ENCODE measurements at places on chromosomes 5 and 9. TPM values are rescaled to one million over a fixed set of nuclear protein-coding genes. Genes with fewer than 3 reads are reported as not detected.

DNA sequence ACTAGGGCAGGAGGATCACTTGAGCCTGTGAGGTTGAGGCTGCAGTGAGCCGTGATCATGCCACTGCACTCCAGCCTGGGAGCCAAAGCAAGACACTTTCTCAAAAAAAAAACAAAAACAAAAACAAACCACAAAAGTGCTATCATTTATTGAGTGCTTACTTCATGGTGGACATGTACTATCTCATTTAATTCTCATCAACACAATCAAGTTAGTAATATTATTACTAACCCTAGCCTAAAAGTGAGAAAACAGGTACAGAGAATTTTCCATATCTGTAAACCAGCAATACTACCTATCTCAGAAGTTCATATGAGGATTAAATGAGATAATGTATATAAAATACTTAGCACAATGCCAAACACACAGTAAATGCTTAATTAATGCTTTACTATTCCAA is 85.8 kb downstream of the MAPKAP1 start:
- DNase-seq = no peak

DNA sequence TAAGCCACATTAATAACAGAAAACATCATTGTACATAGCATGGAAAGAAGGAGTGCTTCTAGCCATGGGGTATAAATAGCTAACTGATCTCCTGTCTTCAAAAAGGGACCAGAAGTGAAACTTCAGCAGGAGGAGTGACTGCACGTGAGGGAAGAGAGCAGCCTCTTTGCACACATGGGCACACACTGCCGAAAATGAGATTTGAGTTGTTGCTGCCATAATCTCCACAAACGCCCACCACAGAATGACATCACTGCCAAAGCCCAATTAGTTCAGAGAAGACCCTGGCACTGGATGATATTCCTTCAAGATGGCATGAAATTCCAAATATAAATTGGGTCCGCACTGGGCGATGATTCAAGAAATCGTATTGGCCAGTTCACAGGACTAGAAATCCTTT is 238.9 kb upstream of the NR4A3 start:
- DNase-seq = no peak

- DNase-seq = no peak
Measured at GRCh38 chr5:143174714-143175398, 228.6 kb downstream of the NR3C1 start.

- DNase-seq = no peak
Measured at GRCh38 chr5:132417010-132417439, 47.5 kb downstream of the SLC22A5 start.

GRCh38 chr9:12819436-12820185 is 44.8 kb downstream of the LURAP1L start:
- DNase-seq = no peak

DNA sequence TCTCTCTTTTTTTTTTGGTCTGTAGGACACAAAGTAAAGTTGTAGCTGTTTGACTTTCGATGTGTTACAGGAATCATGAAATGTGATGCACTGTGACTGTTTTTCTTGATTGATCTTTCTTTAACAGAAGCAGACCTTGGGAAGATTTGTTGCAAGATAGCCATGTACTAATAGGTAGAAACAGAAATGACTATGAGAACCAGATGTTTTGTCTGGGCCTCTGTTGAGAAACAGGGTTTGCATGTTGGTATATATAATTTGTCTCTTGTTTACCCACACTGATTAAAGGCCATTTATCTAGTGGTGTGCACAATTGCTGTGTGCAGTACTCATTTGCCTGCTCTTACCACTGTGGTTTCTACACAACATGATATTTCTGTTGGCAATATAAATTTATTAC is 125.1 kb downstream of the HACD4 start:
- DNase-seq = no peak

GDNF gene
- 0.71 TPM for polyA plus RNA-seq

- no peak for DNase-seq
Measured at GRCh38 chr5:172164769-172165212, 23.2 kb downstream of the STK10 start.

PCDHGA1 gene
- polyA plus RNA-seq = 1.2 TPM

DNA sequence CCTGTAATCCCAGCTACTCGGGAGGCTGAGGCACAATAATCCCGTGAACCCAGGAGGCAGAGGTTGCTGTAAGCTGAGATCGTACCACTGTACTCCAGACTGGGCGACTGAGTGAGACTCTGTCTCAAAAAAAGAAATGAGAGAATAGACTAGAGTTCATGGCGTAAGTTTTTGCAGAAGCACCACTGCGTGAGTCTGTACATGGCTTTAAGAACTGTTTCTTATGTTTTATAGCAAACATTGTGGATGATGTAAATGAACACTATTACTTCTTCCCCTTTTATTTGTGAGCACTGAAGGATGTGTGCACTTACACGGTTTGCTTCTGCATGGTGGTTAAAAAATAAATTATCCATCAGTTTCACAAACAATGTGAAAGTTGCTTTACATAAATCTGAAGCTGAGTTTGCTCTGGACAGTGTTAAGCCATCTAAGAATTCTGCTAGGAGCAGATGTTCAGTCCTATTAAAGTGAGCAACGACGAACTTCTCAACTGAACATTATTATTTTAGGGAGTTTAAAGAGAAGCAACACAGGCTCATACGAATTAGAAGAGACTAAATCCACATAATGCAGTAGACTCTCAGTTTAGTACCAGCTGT is 52.5 kb downstream of the ZFAND5 start:
- no peak for DNase-seq

GRCh38 chr5:35416217-35416988 is 186.1 kb upstream of the PRLR start:
- DNase-seq = no peak

DNA sequence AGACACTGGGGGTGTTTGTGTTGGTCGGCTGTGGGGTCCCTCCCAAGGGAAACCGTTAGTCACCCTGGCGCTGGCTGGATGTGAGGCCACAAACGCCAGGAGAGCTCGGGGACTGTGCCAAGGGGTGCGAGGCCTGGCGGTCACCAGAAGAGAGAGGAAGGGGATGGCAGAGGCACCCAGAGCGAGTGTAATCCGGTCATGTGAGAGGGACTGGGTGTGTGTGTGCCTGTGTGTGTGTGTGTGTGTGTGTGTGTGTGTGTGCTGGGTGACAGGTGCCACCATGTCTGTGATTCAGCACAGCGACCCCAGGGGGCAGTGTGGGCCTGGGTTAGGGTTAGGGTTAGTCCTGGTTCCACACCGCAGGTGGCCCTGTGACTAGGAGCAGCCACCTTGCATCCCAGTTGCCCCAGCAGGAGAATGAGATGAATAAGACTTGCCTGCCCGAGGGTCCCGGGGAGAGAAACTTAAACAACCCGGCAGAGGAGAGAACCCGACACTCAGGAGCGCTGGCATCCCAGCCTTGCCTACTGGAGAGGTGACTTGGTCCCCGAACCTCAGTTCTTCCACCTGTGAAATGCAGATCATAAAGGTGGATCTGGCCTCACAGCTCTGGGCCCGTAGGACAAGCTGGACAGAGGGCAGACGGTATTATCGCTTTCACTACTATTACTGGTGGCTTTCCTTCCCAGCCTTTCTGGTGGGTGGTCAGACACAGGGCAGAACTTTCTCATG is 1.4 kb upstream of the ADAMTSL2 start:
- no peak for DNase-seq

PCDHB8 gene
- 1.0 TPM for polyA plus RNA-seq
